ENCODE measurements at places on chromosomes 12 and 14. TPM values are rescaled to one million over a fixed set of nuclear protein-coding genes. Genes with fewer than 3 reads are reported as not detected.

- no peaks in the 10 kb centered on the region for H3K27me3 ChIP-seq
- no peak overlapping the region for H3K27ac ChIP-seq
- DNase-seq, result no peak
- H3K4me1 ChIP-seq, result no peaks in the 10 kb centered on the region
- H3K36me3 ChIP-seq, result no peaks in the 10 kb centered on the region
Observed at GRCh38 chr12:61301817-61302216, 958.4 kb upstream of the USP15 start.

DNA sequence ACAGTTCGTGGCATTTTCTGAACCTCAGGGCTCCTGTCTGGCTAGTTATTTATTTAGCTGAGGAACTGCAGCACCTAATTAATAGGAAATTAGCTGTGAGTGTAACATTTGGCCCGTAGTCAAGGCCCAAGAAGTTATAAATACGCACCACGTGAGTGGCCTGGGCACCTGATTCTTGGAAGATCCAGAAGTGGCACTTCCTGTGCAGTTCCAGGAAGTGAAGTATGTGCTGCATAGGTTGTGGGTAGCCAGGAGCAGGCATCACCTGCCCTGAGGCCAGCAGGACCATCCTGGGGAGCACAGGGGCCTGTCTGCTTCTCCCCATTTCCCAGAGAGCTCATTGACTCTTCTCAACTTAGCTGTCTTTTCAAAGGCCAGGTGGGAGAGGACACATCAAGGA lies 255.6 kb downstream of the NRXN3 start:
- H3K27ac ChIP-seq, result no peak overlapping the region
- no peaks in the 10 kb centered on the region for H3K4me1 ChIP-seq
- H3K36me3 ChIP-seq, result no peaks in the 10 kb centered on the region
- no peak overlapping the region for H3K4me3 ChIP-seq
- no peaks in the 10 kb centered on the region for H3K27me3 ChIP-seq

DNA sequence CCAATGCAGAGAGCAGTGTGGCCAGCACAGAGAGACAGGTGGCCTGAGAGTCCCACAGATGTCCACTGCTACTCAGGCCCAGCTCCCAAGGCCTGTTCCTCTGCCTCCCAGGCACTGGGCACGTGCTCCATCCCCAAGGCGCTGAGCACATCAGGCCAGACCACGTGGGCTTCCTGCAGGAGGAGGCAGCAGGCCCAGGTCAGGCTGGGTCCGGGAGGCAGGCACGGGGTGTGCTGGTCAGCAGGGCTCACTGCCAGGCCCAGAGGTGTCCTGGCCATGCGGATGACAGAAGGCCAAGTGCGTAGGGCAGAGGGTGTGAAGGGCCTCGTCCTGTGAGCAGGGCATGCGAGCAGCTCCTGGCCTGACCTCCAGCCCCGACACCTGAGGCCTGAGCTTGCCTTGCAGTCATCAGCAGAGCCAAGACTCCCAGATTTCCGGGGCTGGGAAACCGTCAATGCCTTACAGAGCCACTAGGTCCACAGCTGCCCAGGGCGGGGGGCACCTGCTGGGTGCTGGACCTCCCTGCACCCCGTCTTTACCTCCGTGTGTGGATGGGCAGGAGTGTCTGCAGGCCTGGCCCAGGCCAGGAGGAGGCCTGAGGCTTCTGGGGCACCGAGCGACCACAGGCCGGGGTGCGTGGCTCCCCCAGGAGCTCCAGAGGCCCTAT lies 14.9 kb downstream of the TRMT61A start:
- no peak for DNase-seq
- no peaks in the 10 kb centered on the region for H3K36me3 ChIP-seq
- peaks cover 98% of the 10 kb centered on the region for H3K4me1 ChIP-seq

GRCh38 chr14:33402604-33403003 lies 463.9 kb downstream of the NPAS3 start:
- no peak for DNase-seq
- H3K36me3 ChIP-seq, result peaks cover 3% of the 10 kb centered on the region
- H3K4me3 ChIP-seq, result no peak overlapping the region
- H3K4me1 ChIP-seq, result no peaks in the 10 kb centered on the region
- no peak overlapping the region for H3K27ac ChIP-seq

SNRNP35 gene
- 31.8 TPM for total RNA-seq

AP4S1 gene
- 9.2 TPM for total RNA-seq

ACOT6 gene
- total RNA-seq, result not detected
